NCI-H1417 (cell line): ENCODE measurements at places on chromosomes 2 and 18.

DNA sequence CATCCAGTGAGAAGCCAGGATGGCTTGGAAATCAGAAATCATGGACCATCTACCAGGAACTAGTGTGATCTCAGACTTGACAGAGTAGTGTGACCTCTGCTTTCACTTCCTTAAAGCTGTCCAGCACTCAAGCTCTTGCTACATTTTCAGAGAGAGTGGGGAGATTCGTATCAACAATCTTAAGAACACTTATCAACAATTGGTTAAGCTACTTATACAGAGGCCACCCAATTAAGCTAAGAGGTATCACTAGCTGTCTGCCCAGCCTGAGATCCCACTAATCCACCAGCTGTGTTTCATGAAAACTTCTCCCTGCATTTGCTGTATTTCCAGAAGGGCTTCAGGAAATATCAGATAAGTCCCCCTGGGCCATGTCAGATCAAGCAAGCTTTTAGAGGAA is 4.2 kb downstream of the RPRM start:
- no peak for DNase-seq

GRCh38 chr18:74519320-74520095 is 14.8 kb upstream of the CNDP1 start:
- no peak for DNase-seq

DNA sequence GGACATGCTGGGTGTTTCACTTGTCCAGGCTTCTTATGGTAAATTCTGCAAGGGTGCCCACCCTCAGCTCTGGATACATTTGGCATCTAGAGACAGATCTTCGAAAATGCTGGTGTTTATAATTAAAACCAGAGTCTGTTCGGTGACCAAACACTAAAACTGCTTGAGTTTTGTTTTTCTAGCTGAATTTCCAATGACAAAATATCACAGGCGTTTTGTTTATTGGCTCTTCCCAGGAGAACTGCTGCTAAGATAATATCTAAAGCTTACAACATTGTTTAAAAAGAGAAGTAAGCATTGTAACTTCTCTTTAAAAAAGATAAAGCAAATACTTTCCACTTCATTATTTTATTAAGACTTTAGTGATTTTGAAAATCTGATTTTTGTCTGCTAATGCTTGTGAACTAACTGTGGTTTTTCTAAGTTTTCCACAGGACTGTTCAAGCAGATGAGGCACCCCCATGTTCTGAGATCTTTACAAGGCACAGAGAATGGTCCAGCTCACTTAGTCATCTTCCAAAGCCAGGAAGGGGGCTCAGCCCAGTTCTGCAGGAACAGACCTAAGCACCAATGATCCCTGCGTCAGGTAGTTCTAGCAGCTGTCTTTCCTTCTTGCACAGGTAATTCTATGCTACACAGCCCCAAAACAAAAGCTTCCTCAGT is 94.8 kb upstream of the LTBP1 start:
- DNase-seq = no peak

DNA sequence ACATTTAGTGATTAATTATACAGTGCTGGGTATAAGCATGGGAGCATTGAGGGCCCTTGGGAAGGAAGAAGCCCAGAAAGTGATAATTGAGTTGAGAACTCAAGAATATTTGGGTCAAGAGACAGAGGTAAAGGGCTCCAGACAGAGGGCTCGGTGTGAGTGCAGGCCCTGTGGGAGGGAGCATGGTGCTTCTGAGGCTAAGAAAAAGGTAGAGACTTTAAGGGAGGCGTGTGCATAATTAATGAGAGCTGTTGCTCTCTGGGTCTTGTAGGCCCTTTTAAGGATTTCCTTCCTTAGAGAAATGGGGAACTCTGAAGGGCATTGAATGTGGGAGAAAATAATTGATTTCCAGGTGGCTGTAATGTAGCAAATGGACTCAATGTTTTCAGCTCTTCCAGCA is 735.0 kb upstream of the POU3F3 start:
- DNase-seq = no peak

DNA sequence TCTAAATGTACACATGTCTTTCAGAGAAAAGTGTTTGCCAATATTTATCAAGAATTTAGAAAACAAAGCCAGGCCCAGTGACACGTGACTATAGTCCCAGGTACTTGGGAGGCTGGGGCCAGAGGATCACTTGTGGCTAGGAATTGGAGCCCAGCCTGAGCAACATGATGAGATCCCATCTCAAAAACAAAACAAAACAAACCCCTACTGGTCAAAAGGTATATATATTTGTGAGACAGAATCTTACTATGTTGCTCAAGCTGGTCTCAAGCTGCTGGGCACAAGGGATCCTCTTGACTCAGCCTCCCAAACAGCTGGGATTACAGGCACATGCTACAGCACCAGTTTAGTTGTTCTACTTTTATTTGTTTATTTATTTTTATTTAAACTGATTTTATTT is 79.2 kb downstream of the ZDBF2 start:
- DNase-seq = no peak

DNA sequence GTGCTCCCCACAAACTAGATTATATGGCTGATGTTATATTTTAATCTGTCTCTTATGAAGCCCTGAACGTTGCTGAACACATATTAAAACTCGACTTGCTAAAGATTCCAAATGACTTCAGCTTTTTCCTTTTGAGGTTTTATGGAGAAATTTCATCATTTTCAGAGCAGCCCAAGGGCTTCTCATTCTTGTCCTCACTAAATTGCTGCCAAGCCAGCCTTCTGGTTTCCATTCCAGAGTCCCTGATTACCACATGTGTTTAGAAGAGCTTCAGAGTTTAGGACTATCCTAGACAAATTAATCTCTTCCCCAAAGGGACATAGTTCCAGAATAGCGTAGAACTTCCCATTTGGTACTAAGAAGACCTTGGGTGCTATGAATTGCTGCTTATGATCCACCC is 77.8 kb upstream of the CCDC195 start:
- no peak for DNase-seq

DNA sequence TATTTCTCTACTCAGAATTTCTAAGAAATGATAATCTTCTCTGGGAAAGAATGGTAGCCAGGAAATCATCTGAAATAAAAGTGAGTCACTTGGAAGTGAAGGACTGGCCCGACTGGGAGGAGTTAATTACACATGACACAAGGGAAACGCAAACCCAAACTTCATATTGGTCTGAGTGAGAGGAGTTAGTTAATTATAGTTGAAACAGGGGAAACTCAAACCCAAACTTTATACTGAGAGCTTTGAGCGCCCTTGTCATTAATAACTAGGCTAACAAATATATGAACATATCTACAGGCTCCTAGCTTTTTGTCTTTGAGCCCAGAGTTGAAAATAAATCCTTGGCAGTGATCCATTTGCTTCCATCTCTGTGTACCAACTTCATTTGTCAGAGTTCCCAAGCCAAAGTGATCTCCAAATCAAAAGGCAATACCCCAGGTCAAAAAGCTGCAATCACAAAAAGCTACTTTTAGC is 187.8 kb upstream of the COL3A1 start:
- DNase-seq = no peak

DNA sequence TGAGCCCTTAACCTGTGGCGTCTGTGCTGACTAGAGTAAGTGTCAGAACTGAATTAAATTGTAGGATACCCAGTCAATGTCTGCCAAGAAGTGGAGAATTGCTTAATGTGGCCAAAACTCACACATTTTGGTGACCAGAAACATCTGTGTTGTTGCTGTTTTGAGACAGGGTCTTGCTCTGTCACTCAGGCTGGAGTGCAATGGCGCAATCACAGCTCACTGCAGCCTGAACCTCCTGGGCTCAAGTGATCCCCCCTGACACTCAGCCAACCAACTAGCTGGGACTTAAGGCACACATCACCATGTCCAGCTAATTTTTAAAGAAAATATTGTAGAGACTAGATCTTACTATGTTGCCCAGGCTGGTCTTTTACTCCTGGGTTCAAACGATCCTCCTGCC is 34.4 kb upstream of the RTN4 start:
- no peak for DNase-seq

- no peak for DNase-seq
These were observed 2.8 kb downstream of the SNORC start for GRCh38 chr2:232872826-232873225.

DNA sequence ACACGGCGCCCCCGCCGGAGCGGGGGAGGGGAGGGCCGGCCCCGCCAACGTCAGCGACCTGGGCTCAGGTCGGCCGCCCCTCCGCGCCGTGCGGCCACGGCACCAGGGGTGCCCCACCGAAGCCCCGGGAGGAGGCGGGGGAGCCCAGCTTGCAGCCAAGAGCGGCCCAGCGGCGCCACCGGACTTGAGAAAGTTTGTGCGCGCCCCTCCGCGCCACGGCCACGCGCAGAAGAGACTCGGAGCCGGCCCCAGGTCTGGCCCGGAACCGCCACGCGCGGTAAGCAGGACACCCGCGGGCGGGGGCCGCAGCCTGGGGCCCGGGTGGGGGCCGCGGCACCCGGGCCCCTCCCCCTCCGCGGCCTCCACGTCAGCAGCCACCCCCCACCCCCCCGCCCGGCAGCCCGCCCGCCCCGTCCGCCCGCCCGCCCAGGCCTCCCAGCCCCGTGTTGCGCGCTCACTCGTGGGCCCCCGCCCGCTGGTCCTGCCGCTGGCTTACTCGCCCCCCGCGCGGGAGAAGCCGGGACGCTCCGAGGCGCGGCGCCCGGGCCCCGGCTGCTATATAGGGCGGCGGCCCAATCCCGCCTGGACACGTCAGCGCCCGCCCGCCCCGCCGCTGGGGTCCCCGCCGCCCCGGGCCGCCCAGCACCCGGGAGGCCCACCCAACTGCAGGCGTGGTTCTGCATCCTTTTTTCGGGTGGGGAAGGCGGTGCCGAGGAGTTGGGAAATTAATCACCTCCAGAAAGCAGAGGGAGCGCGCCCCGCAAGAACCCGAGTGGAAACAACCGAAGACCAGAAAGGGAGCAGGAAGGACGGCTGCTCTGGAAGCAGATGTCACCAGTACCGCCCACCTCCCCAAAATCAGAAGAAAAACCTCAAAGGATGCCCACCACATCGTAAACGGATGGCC is 42.9 kb downstream of the HDLBP start:
- no peak for DNase-seq

- DNase-seq = no peak
These were observed 191.6 kb downstream of the TCF4 start for GRCh38 chr18:55396267-55396905.

- DNase-seq = no peak
These were observed 26.3 kb downstream of the TUBB6 start for GRCh38 chr18:12334366-12334808.

DNA sequence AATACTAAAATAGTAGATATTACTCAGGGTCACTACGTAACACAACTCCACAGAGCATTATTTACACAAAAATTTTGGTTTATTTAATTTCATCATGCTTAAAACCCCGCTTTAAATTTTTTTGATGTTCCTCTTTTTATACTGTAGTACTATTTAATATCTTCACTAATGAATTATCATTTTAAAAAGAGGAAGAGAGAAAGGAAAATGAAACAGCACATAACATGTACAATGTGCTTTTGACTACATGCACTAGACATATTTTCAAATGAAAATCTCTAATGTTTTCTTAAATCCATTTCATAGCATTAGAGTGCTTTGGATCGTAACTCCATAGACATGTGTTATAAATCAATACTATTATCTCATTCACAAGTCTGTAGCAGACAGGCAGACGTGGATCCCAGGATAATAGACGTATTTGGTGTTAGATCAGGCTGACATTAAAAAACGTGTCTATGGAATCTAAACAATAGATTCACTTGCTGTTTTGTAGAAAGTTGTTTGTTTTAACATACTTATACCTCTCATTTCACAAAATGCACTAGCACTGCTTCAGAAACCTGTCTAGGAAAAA is 897.0 kb downstream of the CPS1 start:
- peak; percentile 38 for DNase-seq

DNA sequence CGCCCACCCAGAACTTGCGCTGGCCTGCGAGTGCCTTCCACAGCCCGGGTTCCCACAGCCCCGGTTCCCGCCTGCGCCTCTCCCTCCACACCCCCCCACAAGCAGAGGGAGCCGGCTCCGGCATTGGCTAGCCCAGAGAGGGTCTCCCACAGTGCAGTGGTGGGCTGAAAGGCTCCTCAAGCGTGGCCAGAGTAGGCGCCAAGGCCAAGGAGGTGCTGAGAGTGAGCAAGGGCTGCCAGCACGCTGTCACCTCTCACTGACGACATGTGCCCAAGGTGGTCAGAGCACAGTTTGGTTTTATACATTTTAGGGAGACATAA is 15.3 kb upstream of the PXDN start:
- DNase-seq = no peak

GRCh38 chr2:17620280-17620679 is 79.8 kb downstream of the VSNL1 start:
- DNase-seq = no peak

DNA sequence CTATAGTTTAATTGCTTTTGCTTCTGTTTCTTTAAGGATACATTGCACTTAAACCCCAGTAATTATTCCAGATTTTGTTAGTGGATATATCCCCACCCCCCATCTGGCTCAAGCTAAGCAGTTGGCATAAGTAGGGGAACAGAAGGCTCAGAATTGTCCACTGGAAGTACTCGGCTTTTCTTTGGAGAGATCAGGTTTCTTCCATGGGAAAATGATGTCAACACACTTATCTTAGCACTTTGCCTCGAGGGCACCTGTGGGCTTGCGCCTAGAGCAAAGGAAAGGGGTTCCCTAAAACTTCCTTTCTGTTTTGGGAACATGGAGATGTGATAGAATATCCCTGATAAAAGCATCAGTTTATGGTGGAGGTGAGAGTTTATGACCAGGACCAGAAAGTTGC is 130.6 kb downstream of the FMNL2 start:
- DNase-seq = no peak
